ENCODE measurements at places on chromosomes 7 and 10.

DNA sequence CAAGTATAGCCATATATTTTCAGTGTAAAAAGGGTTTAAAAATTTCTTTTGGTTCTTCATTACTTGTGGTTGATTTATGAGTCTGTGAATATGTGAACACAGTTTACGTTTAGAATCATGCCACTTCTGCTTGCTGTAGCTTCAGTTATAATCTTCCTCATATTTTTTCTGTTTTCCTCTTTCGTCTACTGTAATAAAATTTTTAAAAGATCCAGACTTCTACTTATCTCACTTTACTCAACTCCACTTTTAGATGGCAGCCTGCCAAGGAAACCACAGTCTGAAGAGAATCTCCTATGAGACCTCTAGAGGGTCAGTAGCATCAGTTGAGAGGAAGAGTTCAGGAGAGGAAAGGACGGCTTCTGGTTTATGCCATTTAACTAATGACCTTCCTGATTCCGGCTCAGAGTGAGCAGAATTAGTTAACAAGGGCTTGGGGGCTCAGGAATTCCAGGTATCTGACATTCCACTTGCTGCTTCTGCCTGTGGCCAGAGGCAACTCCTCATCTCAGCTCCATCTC, 21.4 kb downstream of the CREB5 start:
- peak; percentile 18 for DNase-seq

GRCh38 chr10:86648704-86649427, 5.5 kb upstream of the OPN4 start:
- DNase-seq: peak; percentile 62

DNA sequence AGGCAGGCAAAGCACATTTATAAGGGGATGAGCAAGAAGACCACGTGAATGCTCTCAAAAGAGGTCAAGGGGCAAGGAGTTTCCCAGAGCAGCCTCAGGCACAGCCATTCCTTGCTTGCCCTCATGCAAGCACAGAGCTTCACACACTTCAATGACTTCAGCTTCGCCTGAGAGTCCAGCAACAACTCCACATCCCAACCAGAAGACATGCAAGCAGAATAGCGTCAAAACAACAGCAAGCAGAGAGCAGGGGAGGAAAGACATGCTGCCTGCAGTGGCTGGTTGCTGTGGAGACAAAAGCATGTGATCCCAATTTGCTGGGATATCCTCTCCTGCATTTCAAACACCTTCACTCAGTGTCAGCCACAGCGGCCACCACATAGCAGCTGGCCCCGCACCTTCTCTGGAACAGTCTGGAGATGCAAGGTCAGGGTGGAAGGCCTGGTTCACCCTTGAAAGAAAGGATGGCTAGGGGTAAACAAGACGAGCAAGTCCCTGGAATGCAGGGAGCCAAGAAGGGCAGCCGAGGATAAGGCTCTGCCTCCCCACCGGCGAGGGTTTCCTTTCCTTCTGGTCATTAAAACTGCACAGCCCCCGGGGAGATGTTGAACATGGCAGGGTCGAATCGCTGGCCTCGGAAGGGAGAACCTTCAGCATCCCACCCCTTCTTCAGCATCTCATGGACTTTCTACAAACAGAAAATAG, 60.2 kb upstream of the CAMK2B start:
- no peak for DNase-seq

GRCh38 chr10:119245272-119245671, 37.9 kb downstream of the GRK5 start:
- DNase-seq: no peak

GRCh38 chr10:78475437-78475836, 441.8 kb downstream of the RPS24 start:
- no peak for DNase-seq

- DNase-seq: peak; percentile 83
Measured at GRCh38 chr10:69360485-69361302, 56.0 kb downstream of the TACR2 start.

GRCh38 chr7:5709347-5709950, 72.0 kb downstream of the RNF216 start:
- no peak for DNase-seq

- DNase-seq: no peak
Measured at GRCh38 chr10:100907773-100908363, 4.9 kb upstream of the SLF2 start.

- no peak for DNase-seq
Measured at GRCh38 chr10:77915319-77916105, 11.0 kb downstream of the DLG5 start.

GRCh38 chr10:2117641-2118040, 380.3 kb upstream of the ADARB2 start:
- no peak for DNase-seq
